ENCODE measurements at places on chromosomes 7 and 10.

- no peak for DNase-seq
Measured at GRCh38 chr10:80599424-80599847, 61.7 kb downstream of the SH2D4B start.

GRCh38 chr10:62016623-62017490, 115.4 kb downstream of the ARID5B start:
- DNase-seq, result no peak

GRCh38 chr7:158094671-158095226, 492.9 kb downstream of the PTPRN2 start:
- DNase-seq, result no peak

- DNase-seq, result no peak
Measured at GRCh38 chr7:41915871-41916270, 213.0 kb upstream of the INHBA start.

DNA sequence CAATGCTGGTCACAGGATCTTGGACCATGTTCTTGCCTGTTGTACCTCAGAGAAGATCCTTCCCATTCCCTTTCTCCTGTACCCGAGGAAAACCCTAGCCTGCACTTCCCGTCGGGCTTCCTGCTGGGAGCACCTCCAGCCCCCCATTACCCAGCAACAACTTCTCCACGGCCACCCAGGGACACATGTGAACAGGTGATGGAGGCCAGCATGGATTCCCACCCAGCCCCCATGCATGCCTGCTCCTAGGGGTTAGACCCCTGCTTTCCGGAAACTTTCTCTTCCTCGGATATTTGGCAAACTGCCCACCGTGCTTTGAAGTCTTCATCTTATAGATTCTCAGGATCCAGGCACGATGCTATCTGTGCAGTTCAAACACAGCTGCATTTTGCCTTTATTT, 67.3 kb downstream of the CALML3 start:
- no peak for DNase-seq

All from stimulated activated CD8-positive, alpha-beta memory T cell treated with anti-CD3 and anti-CD28 coated beads, Interleukin-7, amount 100 ng/mL, for 1 hour (primary cell).